Esophagus mucosa (tissue), 1 donor: ENCODE measurements at places on chromosomes 7 and 10.

DNA sequence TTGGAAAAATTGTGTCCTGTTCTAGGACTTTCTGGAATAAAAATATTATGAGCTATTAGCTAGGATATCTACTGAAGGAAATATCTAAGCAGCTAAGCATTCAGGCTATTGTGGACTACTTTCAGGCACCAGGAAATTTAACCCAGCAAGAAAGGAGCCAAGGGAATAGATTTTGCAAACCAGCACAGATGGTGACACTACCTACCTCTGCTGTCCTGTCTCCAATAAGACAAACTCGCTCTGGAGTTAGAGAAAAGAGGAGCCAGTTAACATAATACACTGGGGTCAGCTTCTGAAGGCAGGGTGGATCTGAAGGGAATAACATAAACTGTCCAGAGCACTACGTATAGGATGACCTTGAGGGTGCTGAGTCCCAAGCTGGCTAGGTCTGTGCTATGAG, 223.7 kb upstream of the PRSS58 start:
- no peak for ATAC-seq

- ATAC-seq = no peak
Measured at GRCh38 chr7:149306854-149307253, 44.9 kb downstream of the ZNF783 start.

DNA sequence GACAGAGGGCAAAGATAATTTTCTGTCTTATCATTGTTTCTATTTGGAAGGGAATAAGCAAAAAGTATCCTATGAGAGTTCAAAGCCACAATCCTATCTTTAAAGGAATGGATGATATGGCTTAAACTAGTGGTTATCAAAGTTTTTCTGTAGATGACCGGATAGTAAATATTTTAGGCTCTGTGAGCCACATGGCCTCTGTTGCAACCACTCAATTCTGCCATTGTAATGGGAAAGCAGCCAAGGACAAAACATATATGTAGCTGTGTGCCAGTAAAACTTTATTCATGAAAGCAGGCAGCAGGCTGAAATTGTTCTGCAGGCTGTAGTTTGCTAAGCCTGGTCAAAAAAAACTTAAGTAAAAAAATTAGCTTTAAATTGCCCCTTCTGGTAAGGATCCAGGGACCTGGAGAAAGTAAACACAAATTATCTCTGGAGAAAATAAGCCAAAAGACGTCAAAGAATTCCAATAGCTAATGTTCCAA, 73.3 kb downstream of the THSD7A start:
- ATAC-seq = no peak

GRCh38 chr7:113291058-113291457, 172.7 kb upstream of the SMIM30 start:
- ATAC-seq = no peak

DNA sequence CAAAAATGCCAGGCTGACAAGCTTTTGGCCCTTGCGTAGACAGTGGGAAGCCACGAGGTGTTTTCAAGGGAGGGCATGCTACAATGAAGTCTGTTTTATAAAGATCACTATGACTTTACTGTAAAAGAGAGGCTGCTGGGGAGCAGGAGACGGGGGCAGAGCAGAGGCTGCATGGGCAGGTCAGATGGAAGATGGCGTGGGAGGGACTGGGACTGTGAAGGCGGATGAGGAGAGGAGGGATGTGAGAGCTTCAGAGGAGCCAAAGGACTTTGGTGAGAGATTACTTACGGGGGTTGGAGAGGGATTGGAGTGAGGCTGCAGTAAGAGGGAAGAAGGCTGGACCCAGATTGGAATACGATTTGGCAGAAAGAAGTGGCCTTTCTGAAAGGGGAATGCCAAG, 86.6 kb upstream of the PCBD1 start:
- ATAC-seq = no peak

- no peak for ATAC-seq
Measured at GRCh38 chr7:17144322-17144721, 154.1 kb upstream of the AHR start.

DNA sequence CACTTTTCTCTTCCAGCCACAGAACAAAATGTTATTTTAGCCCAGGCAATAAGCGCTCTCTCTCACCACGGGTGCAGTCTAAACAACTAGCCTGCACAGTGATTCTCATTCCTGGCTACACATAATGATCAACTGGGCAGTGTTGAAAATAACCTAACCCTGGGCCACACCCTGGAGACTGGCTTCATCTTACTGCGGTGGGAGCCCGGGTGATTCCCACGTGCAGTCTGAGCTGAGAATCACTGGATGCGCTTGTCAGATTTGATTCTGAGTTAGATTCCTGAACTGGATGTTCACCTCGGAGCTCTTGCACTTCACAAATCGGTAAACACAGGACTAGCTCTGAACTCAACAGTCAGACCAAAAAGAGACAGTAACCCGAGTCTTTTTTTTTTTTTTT, 14.9 kb downstream of the ZC3HAV1 start:
- ATAC-seq = peak; percentile 27

- no peak for ATAC-seq
Measured at GRCh38 chr10:125811251-125811650, 11.8 kb downstream of the UROS start.

- ATAC-seq = no peak
Measured at GRCh38 chr10:116757246-116757645, 14.9 kb upstream of the HSPA12A start.

DNA sequence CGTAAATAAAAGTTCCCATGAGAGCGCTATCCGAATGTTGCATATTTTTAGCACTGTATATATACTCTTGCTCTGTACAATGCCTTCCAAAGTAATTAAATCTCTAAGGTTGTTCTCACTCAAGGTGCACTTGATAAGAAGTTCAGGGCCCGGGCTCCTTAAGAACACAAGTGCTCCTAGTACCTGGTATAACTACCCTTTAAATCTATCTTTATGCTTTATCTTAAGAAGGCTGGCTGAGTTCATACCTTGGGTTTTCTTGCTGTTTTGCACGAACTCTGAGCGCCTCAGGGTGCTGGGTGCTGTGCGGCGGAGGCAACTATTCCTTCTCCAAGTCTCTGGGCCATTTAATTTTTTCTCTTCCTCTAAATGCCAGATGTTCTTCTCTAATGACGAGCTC, 80.4 kb downstream of the DNMBP start:
- ATAC-seq = no peak

GRCh38 chr10:116809483-116810119, 39.7 kb upstream of the ENO4 start:
- ATAC-seq = peak; percentile 60

GRCh38 chr10:5479481-5480161, 19.7 kb downstream of the CALML5 start:
- no peak for ATAC-seq

DNA sequence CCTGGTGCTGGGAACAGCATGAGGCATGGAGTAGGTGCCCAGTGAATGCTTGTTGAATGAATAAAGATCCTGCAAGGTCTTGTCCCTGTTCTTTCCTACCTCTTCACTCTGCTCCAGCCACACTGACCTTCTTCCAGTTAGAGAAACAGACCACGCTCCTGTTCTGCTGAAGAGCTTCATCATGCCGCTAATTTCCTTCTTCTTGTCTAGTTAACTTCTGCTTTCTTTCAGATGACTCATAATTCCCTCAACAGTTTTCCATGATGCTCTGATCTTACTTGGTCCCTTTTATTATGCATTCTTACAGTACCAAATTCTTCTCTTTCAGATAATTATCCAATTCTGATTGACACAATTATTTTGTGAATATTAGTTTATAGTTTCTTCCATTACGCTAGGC, 59.5 kb upstream of the C1QL3 start:
- no peak for ATAC-seq

DNA sequence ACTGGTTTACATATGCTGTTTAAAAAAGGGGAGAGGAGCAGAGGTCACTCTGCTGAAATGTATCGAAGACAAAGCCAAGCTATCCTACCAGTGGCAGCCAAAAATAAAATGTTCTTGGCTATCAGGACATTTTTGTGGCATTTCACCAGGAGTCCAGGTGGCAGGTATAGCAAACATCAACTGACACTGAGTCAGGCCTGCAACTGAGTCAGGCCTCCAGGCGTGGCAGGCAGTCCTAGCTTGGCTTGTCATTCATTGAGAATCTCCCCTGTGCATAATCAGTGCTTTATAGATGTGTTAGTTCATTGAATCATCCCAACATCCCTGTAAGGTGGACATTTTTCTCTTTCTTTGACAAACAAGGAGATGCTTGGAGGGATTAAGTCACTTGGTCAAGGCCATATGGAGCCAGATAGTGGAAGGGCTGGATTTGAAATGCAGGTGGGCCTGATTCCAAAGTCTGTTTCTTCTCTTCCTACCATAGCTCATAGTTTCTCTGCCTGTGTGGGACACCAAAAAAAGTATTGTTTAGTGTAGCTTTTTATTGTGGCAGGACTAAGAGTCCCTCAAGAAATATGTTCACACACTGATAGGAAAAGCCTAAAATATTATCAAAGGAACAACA, 4.3 kb downstream of the DYNC1I1 start:
- ATAC-seq = peak; percentile 62

DNA sequence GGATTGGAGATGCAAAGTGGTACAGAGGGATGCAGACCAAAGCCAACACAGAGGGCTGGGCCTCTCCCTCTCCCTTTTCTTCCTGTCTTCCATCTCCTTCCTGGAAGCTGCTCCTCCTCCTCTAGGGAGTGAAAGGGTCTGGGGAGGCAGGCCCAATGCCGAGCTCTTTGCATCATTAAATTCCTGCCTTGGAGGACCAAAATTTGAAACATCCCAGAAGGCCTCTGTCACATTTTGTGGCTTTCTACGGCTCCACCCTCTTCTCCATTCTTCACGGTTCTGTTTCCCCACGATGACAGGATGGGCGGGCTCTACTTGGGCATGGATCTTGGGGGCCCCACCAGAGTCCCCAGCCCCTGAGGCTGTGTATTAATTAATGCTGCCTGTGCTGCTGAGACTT, 76.4 kb downstream of the NEURL1 start:
- ATAC-seq = no peak

DNA sequence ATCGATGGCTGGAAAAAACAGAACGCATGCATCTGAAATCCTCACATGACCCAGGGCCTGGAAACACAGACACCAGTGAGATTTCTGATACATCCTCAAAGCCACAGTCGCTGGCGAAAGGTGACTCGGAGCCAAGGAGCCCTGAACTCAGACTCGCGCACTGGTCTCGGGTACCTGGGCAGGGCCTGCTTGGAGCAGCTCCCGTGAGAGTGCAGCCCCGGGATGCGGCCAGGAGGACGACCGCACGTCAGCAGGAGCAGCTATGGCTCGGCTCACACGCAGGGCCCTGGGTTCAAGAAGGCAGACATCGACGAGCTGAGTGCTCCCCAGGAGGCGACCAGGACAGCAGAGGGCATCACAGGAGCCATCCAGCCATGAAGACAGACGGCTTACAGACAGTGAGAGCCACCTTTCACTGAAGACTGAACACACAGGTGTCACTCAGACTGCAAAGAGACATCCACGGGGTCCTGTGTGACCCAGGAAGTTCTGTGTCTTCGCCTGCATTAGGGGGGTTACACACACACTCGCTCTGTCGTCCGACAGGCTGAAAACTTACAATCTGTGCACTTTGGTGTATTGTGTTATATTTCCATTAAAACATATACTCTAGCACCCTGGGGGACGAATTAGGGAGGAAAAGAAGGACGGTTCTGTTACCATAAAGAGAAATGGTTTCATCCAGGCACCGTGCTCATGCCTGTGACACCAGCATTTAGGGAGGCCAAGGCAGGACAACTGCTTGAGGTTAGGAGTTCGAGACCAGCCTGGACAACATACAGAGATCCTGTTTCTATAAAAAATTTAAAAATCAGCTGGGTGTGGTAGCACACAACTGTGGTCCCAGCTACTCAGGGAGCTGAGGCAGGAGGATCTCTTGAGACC, 227.7 kb downstream of the MAD1L1 start:
- no peak for ATAC-seq

- no peak for ATAC-seq
Measured at GRCh38 chr10:121288864-121289661, 309.2 kb downstream of the FGFR2 start.

DNA sequence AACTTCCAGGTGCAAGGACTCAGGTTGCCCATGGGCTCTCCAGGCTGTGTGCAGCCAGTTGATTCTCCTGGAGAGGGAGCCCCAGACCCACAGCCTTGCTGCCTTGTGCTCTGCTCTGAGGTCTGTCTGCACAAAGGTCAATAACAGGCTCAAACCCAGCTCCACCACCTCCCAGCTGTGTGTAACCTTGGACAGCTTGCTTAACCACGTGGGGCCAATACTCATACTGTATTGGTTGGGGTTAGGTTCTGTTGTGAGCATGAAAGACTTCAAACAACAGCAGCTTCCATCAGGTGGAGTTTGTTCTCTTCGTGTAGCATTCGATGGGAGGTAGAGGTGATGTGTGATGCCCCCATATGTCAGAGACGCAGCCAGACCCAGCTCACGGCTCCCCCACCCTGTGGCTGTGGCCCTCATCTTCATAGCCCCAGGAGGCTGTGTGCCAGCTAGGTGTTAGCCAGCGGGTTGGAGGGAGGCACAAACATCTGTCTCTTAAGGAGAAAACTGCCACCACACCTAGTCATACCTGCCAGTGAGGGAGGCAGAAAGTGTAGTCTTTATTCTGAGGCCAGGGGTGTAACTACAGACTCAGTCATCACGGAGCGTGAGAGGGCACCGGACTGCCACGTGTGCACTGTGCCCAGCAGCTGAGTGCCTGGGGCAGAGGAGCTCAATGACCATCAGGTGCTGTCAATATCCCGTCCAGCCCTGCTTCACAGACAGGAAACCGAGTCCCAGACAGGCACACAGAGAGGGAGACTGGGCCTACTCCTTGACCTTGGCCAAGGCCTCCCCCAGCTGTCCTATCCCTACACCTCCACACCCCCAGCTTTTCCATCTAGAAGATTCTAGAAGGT, 8.1 kb upstream of the POLD2 start:
- ATAC-seq = peak; percentile 69

GRCh38 chr7:135181929-135182678, 11.6 kb upstream of the CYREN start:
- ATAC-seq = no peak

DNA sequence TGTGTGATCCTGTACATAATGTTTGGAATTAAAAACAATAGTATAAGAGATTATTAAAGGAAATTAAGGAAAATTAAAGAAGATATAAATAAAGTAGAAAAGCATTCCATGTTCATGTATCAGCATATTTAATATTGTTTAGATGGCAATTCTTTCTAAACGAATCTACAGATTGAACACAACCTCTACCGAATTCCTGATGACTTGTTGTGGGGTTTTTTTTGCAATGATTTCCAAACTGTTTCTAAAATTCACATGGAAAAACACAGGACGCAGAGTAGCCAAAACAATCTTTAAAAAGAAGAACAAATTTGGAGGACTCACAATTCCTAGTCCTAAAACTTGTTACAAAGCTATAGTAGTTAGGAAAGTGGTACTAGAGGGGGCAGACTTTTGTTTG, 573.4 kb upstream of the IGFBP3 start:
- ATAC-seq = no peak

DNA sequence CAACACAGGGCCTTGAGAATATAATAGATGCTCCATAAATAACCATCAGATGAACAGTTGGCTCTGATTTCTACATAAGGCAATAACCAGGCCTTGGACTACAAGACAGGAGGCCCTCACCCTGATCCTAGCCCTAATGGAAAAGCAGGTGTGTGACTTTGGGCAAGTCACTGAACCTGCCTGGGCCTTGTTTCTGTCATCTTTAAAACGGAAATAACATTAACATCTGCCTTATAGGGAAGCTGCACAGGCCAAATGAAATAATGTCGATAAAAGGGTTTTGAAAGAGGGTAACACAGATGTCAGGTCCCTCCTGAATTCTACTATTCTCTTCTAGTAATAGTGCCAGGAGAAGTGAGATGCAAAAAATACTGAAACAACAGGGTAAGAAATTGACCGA, 20.7 kb downstream of the PIK3AP1 start:
- no peak for ATAC-seq

- no peak for ATAC-seq
Measured at GRCh38 chr7:44307301-44307900, 18.0 kb downstream of the CAMK2B start.

GRCh38 chr7:117669818-117670217, 190.0 kb downstream of the CFTR start:
- no peak for ATAC-seq
